Mucosa of descending colon (tissue), 3 donors: ENCODE measurements at places on chromosomes 7 and 10. TPM values are rescaled to one million over a fixed set of nuclear protein-coding genes. Genes with fewer than 3 reads are reported as not detected.

The COBL gene
- total RNA-seq = 91.8 TPM

The CTAGE8 gene
- total RNA-seq = 13.8 TPM

The TACR2 gene
- total RNA-seq = 9.5 TPM

The FAM25C gene
- not detected for total RNA-seq

The TMEM176A gene
- 178 TPM for total RNA-seq

The CUX1 gene
- total RNA-seq = 167 TPM

The LIPN gene
- not detected for total RNA-seq

The CAMK2B gene
- 0.87 TPM for total RNA-seq

The EPC1 gene
- total RNA-seq = 46.9 TPM

The C10orf143 gene
- 2.3 TPM for total RNA-seq

The ASB15 gene
- total RNA-seq = not detected

The TWIST1 gene
- total RNA-seq = not detected

The KIF11 gene
- 14.6 TPM for total RNA-seq

The AGAP9 gene
- 10.9 TPM for total RNA-seq

The ECHDC3 gene
- total RNA-seq = 1.3 TPM

The CFTR gene
- total RNA-seq = 94.9 TPM

The DEPP1 gene
- total RNA-seq = 14.8 TPM

The RHEB gene
- total RNA-seq = 40.3 TPM

The ALOX5 gene
- total RNA-seq = 14.3 TPM

The FAM107B gene
- 76.9 TPM for total RNA-seq

The CPED1 gene
- total RNA-seq = 6.5 TPM

The CCL24 gene
- total RNA-seq = 3.4 TPM

The KCND2 gene
- 0.98 TPM for total RNA-seq

The WNT2 gene
- 0.20 TPM for total RNA-seq

The TUBB8 gene
- total RNA-seq = not detected

The FAM241B gene
- total RNA-seq = 3.5 TPM

The CLDN4 gene
- total RNA-seq = 1,043 TPM

The PNLIPRP3 gene
- total RNA-seq = not detected

The DOCK4 gene
- total RNA-seq = 9.2 TPM

The CPXM2 gene
- 7.7 TPM for total RNA-seq

The ABCC2 gene
- 0.69 TPM for total RNA-seq

The PLXNA4 gene
- total RNA-seq = 3.5 TPM

The SUN3 gene
- total RNA-seq = not detected
